ENCODE measurements at places on chromosomes 6 and 20.
A peak's percentile ranks its signal among the peaks of the same experiment; 100 is the strongest.

DNA sequence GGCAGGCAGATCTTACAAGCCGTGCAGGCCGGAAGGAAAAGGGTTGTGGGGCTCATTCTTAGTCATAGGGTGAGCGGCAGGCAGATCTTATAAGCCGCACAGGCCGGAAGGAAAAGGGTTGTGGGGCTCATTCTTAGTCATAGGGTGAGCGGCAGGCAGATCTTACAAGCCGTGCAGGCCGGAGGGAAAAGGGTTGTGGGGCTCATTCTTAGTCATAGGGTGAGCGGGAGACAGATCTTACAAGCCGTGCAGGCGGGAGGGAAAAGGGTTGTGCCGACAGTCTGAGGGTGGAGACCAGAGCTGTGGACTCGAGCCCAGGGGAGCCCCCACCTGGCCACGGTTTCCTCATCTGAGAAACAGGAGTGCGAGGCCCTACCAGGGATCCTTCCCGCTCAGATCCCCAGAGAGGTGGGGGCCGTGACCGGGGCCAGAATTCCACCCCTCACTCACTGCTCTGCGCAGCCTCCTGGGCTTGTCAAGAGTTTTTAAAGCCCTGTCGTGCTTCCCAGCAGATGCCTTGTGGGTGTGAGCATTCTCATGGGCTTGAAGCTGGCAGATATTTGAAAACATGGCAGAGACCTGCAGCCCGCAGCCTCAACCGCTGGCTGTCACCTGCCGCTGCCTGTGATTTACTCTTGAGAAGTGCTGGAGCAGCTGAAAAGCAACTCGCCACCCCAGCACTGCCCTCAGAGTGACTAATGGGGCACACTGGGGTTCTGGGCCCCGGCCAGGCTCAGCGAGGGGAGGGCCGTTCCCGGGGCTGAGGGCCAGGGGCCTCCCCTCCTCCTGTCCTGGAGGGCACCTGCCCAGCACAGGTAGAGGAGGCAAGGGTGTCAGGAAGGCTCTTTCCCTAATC is 31.9 kb downstream of the NTSR1 start:
- peak; percentile 56 for DNase-seq

GRCh38 chr20:17858450-17859001 is 110.1 kb downstream of the SNX5 start:
- DNase-seq = no peak

GRCh38 chr6:169849396-169849795 is 98.0 kb downstream of the ERMARD start:
- no peak for DNase-seq

- DNase-seq = no peak
Observed at GRCh38 chr20:38735172-38735571, 10.9 kb downstream of the SLC32A1 start.

DNA sequence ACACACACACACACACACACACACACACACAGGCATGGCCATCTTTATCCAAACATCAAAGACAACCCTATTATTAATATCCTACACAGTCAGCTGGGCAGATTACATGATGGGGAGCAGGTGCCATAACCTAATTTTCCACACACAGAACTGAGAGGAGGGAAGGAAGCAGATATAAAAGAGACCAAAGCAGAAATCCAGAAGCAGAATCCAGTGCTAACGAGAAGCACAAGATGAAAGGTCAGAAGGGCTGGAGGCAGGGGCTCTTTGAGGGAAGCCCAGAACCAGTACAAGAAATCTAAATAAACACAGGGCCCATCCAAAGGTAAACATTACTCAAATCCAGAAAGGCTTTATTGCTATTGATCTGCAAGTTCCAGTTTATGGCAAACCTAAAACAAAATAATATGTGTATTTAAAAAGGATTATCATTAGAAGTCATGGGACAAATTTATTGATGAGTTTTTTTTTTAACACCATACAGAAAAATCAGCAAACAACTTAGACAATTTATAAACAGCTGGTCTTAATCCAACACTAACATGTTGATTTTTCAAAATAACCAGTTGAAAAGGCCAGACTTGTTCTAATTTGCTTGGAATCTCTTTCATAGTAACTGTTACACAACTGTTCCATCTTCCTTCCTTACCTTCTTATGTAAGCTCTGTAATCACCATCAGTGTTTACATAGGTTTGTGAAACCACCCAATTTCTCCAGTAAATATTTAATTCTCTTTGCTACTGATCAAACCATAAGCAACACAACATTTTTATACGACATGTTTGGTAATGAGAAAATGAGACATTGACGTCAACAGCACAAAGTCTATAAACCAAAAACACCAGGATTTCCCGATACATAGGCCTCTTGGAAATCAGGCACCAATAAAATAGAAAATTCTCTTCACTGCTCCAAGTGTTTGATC is 34.2 kb downstream of the SLC23A2 start:
- no peak for DNase-seq

DNA sequence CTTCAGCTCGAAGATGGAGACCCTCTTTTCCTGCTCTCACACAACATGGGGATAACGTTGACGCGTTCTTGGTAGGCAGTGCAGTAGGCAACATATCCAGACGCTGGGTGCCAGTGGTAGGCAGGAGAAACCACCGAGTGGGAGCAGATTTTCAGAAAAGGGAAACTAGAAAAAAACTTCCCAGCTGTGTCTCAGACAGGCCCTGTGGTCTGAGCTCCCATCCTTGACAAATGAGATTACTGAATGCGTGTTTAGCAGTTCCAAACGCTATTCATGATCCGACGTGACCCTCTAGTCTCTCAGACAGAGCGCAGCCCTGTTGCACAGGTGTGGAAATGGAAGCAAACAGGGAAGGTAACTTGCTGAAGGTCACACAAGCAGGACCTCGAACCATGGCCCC is 83.9 kb upstream of the DUSP22 start:
- DNase-seq = no peak

GRCh38 chr6:138864343-138864890 is 68.5 kb downstream of the ECT2L start:
- DNase-seq = no peak

GRCh38 chr6:157143171-157143889 is 180.0 kb downstream of the TMEM242 start:
- no peak for DNase-seq

GRCh38 chr20:23179766-23180403 is 93.8 kb upstream of the CD93 start:
- DNase-seq = no peak

- no peak for DNase-seq
Observed at GRCh38 chr6:129280749-129281148, 397.8 kb downstream of the LAMA2 start.

- DNase-seq = no peak
Observed at GRCh38 chr6:7300926-7301325, 12.1 kb downstream of the SSR1 start.

GRCh38 chr6:56582236-56582635 is 60.5 kb downstream of the DST start:
- no peak for DNase-seq

DNA sequence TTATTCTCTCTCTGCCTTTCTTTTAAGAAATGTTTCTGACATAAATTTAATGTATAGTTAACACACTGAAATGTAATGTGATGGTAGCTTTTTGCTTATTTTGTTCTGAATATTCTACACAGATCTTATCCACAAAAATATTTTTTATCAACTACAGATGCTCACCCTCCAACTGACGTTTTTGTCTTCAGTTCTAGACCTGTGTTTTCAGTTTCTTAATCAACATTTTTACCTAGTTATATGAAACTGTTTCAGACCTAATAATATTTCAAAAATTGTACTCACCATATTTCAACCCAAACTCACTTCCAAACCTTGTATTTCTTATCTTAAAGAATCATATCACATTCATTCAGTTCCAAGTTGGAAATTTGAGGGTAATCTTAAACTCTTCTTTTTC is 452.8 kb downstream of the RFPL4B start:
- DNase-seq = no peak

GRCh38 chr6:103750603-103751002 is 1109.1 kb downstream of the HACE1 start:
- DNase-seq = no peak

GRCh38 chr6:161462148-161462547 is 188.3 kb upstream of the AGPAT4 start:
- no peak for DNase-seq

GRCh38 chr6:4253604-4254231 is 118.3 kb upstream of the ECI2 start:
- DNase-seq = no peak

- no peak for DNase-seq
Observed at GRCh38 chr6:83221889-83222479, 28.8 kb downstream of the RWDD2A start.

DNA sequence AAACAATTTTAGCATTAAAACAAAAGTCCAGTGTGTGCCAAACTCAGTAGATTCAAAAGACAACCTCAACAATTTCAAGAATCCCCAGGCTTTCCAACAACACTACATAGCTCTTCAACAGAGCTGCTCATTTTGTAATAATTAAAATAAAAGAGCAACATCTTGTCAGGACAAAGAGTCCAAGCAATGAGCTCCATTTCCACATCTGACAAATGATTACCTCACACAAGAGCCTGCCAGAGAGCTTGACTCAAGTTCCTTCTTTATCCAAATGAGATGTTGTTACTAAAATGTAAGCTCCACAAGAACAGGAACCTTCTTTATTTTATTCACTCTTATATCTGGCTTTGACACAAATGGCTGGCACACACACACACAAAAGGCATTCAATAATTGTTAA is 449.8 kb downstream of the HACE1 start:
- DNase-seq = no peak

- no peak for DNase-seq
Observed at GRCh38 chr20:46820682-46821081, 74.0 kb upstream of the EYA2 start.

- no peak for DNase-seq
Observed at GRCh38 chr20:3653921-3654320, 9.3 kb downstream of the GFRA4 start.

GRCh38 chr6:132768051-132768517 is 10.4 kb upstream of the VNN2 start:
- no peak for DNase-seq

DNA sequence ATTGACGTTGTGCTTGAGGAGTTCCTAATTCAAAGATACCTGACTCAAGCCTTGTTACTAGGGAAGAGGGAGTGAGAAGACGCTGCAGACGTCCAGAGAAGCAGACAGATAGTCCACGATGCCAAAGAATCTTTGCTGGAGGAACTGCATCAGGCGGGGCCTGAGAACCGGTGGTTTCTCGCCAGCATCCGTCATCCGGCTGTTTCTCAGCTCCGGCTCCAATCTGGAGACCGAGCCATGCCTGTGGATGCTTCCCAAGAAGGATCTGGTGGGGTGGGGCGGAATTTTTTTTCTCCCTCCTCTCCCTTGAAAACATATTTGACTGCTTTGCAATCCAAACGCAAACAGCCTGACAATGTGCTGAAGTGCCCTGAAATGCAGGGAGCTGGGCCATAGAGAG is 125.8 kb upstream of the SRSF6 start:
- DNase-seq = no peak

All from activated T-helper 1 cell treated with anti-CD3 and anti-CD28 coated beads, Interleukin-2, amount 50 U/mL, for 16 hours (primary cell).